ENCODE measurements at places on chromosomes 7 and 10.
A peak's percentile ranks its signal among the peaks of the same experiment; 100 is the strongest.

- DNase-seq: no peak
Measured at GRCh38 chr10:70093335-70093944, 39.2 kb downstream of the AIFM2 start.

DNA sequence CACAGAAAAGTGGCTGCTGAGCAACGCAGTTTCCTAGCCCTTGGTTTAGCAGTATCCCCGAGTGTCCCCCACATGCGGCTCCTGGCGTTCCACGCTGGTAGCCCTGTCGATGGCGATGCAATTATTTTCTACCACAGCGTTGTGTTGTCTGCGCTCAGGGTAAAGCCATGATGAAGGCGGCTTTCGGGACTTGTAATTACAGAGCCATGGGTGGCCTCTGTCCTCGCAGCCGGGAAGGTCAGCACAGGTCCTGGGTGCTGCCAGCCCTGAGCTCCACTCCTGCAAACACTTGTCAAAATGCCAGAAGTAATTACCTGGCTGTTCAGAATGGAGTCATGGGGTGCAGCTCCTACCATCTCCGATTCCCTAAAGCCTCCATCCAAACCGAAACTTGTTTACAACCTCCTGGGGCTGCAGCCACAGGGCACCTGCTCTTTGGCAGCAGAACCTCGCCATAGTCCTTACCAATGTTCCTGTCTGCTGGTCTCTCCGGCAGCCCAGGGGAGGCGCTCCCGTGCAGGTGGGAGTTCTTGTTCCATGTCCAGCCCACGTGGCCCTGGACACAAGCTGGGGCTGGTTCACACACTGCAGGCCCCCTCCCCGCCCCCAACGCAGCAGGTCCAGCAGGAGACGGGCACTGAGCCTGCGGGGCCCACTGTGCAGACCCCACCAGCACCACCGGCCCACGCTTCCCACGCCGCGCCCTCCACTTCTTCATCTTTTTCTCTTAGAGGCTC is 512.6 kb downstream of the PTPRN2 start:
- DNase-seq: no peak

- DNase-seq: no peak
Measured at GRCh38 chr10:29277296-29277695, 11.6 kb upstream of the LYZL1 start.

- peak; percentile 75 for DNase-seq
Measured at GRCh38 chr10:26555719-26556368, 117.7 kb downstream of the APBB1IP start.

DNA sequence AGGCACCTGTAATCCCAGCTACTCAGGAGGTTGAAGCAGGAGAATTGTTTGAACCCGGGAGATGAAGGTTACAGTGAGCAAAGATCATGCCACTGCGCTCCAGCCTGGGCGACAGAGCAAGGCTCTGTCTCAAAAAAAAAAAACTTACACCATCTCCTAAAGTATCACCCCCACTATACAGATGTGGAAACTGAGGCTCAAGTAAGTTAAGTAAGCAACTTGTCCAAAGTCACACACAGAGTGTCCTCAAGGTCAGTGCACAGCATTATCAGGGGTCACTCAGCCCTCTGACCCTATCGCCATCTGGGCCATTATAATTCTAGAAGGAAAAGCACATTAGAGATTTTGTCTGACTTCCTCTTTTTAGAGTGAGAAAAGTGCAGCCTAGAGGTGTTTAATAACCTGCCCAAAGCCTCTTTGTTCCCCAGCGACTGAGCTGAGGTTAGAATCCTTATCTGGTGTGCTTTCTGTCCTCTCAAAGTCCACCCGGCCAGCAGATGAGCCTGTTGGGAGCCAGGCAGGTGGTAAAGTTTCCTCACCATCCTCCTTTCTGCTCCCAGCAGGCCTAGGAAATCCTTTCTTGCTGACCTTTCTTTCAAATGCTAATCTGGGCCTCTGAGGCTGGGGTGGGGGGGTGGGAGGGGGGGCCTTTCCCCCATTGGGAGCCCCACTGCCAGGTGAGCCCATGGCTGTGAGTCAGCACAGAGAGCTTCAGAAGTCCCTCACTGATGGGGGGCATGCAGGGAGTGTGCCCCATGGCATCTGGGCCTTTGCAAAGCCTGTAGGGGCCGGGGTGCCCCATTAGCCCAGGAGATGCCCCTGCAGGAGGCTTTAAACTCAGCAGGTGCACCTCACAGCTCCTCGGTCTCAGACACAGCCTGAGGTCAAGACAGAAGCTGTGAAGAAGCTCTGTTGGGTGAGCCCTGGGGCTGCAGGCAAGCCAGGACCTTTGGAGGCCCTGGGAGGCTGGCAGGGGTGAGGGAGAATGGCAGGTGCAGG is 12.0 kb upstream of the KCNMA1 start:
- DNase-seq: peak; percentile 39

DNA sequence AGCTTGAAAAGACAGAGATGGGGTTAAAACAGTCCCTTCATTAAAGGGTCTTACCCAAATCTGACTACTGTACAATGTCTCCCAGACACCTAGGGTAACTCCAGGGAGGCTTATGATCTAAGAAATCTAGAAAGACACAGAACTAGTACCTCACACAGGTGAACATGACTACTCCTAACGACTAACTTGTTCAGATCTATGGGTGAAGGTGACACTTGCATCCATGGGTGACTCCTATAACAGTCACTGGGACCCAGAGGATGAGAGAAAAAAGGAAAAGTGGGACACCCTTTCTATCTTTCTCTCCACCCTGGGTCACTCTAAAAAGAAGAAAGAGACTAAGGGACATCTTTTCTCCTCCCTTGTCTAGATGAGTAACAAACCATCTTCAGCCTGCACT is 19.2 kb downstream of the AKR1C8 start:
- peak; percentile 67 for DNase-seq

- DNase-seq: no peak
Measured at GRCh38 chr7:44678471-44679179, 70.0 kb upstream of the ZMIZ2 start.

DNA sequence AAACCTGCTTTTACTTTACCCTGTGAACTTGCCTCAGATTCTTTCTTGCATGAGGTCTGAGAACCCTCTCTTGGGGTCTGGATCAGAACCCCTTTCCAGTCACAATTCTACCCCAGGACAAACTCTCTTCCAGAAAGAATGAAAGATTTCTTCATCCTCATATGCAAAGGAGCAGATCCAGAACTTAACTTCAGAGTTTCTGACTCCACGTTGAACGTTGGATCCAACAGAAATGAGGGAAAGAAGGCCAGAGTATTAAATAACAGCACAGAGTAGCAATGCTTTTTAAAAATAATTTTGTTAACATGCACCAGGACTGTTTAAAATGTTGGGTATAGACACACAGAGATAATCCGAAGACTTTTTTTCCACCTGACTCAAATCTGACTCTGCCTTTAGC is 632.9 kb upstream of the AUTS2 start:
- no peak for DNase-seq

- no peak for DNase-seq
Measured at GRCh38 chr7:70719125-70719524, 412.8 kb upstream of the GALNT17 start.

DNA sequence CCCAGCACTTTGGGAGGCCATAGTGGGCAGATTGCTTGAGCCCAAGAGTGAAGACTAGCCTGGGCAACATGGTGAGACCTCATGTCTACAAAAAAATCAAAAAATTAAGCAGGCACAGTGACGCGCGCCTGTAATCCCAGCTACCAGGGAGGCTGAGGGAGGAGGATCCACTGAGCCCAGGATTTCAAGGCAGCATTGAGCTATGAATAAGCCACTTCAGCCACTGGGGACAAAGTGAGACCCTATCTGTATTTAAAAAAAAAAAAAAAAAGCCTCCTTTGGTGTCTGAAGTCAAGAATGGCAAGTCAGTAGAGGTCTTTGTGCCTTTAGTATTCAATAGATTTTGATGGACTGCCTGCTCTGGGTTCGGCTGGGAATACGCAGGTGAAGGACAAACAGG is 85.7 kb downstream of the RALA start:
- DNase-seq: no peak

GRCh38 chr7:106009503-106010226 is 46.6 kb downstream of the CDHR3 start:
- DNase-seq: no peak

DNA sequence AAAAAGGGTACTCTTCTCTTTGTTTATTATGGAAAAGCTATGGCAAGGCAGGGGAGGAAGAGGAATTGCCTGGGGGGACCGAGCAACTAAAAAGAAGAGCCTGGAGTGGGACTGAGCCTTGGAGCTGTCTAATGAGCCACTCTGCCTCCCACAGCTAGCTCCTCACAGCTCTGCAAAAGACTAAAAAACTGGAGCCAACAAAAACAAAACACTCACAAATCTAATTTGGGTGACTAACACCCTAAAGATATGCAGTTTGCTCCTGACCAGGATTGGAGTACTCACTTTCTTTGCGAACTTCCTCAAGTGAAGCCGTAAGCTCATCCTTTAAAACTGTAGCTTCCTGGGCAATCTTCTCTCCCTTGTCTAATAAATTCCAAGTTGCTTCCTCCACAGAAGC is 89.4 kb downstream of the CTNNA3 start:
- no peak for DNase-seq

GRCh38 chr10:60753817-60754216 is 24.5 kb upstream of the CDK1 start:
- no peak for DNase-seq

GRCh38 chr7:82481499-82482097 is 38.0 kb upstream of the CACNA2D1 start:
- peak; percentile 60 for DNase-seq

- no peak for DNase-seq
Measured at GRCh38 chr7:38934051-38934450, 25.1 kb upstream of the VPS41 start.

DNA sequence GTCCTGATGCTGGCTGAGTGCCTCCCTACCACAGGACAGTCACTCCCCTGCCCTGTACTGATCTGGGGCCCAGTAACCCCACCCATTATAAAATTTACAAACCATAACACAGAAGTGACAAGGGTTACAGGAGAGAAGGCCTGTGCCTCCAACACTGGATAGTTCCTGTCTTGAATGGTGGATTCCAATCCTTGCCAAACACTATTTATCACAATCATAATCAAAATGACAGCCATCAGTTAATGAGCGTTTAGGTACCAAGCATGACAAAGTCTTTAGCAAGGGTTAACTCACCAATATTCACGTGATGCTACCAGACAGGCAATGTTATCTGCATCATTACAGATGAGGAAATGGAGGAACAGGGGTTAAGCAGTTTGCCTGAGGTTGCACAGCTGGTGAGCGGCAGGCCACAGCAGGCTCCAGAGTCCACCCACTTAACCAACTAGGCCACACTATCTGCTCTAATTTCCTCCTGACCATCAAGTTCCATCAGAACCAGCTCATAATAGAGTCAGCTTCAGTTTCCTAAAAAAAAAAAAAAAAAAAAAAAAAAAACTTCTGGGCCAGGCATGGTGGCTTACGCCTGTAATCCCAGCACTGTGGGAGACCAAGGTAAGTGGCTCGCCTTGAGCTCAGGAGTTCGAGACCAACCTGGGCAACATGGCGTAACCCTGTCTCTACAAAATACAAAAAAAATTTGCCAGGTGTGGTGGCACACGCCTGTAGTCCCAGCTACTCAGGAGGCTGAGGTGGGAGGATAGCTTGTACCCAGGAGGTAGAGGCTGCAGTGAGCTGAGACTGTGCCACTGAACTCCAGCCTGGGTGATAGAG is 14.2 kb downstream of the PDLIM1 start:
- DNase-seq: peak; percentile 89

- no peak for DNase-seq
Measured at GRCh38 chr7:108376206-108376605, 80.0 kb downstream of the NRCAM start.

DNA sequence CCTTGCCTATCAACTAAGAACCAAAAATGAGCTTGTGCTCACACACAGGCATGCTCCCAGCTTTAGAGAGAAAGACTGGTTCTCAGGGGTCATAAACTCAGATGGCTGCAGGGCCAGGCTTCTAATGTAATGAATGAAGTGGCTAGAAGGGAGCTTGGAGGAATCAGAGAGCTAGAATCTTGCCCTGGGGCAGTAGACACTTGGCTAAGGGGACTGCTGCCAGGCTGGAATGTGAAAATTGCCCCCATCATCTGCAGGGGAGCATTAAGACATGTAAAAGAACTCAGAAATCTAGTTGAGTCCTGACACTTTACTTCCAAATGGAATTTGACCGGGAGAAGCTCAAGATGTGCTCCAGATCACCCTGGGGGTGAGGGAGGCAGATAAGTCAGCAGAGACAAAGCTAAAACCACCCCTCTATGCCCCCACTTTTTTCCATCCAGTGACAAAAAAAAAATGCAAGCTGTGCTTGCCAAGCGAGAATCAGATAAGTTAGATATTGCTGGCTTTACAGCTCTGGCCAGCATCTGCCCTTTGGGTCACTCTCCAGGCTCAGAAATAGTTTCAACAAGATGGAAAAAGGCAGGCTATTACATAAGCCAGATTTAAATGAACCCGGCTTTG is 2.3 kb upstream of the SLC16A9 start:
- DNase-seq: peak; percentile 36

- no peak for DNase-seq
Measured at GRCh38 chr10:58818900-58819299, 306.2 kb downstream of the BICC1 start.

GRCh38 chr7:157411580-157411979 is 74.8 kb downstream of the DNAJB6 start:
- no peak for DNase-seq

DNA sequence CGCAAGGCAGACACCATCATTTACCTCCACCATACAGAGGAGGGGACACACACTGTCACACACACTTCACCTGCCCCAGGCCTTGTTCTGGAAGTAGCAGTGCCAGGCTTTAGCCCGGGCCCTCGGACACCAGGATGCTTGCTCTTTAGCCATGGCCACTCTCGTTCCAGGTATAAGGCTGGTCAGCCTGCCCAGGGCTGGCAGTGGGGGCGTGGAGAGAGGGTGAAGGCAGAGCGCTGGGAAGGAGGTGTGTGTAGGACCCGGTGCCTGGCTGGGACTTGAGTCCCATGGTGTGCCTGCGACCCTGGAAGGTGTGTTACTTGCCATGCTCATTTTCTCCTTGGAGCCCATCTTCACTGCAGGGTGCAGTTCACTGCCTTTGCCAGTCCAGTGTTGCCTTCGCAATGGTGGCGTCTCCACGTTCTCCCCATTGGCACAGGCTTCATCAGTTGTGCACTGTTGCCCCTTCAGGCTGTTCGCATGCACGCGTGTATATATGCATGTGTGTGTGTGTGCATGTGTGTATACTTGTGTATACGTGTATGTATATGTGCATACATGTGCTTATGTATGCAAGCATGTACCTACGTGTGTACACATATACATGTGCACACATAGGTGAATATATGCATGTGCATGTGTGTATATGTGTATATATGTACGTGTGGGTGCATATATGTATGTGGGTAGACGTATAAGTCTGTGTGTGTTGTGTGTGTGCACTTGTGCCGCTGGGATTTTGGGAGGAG is 153.4 kb downstream of the CAMK1D start:
- DNase-seq: no peak

- peak; percentile 59 for DNase-seq
Measured at GRCh38 chr7:40057292-40057691, 77.1 kb downstream of the MPLKIP start.

DNA sequence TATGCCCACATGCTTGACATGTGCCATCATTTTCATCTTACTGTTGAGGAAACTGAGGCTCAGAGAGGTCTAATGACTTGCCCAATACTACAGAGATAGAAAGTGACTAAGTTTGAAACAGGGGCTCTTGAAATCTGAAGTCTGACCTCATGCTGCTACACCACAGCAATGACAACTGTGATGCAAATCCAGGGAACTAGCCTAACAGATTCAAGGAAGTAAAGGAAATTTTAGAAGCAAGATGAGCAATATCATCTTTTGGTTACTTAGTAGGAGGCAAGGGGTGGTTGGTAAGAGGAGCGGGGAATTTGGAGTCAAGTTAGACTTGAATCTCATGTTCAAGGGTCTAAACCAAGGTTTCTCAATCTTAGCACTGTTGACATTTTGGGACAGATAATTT is 26.3 kb upstream of the OSBPL3 start:
- no peak for DNase-seq

Measured in OCI-M1 (cell line).